Inflammatory macrophage treated with lipopolysaccharide for 1 hour (primary cell): ENCODE measurements at places on chromosomes 16 and 17.
A peak's percentile ranks its signal among the peaks of the same experiment; 100 is the strongest.

GRCh38 chr16:51919736-51920135 is 627.2 kb downstream of the TOX3 start:
- DNase-seq = no peak

- DNase-seq = no peak
Measured at GRCh38 chr17:31002047-31002446, 31.2 kb downstream of the RNF135 start.

DNA sequence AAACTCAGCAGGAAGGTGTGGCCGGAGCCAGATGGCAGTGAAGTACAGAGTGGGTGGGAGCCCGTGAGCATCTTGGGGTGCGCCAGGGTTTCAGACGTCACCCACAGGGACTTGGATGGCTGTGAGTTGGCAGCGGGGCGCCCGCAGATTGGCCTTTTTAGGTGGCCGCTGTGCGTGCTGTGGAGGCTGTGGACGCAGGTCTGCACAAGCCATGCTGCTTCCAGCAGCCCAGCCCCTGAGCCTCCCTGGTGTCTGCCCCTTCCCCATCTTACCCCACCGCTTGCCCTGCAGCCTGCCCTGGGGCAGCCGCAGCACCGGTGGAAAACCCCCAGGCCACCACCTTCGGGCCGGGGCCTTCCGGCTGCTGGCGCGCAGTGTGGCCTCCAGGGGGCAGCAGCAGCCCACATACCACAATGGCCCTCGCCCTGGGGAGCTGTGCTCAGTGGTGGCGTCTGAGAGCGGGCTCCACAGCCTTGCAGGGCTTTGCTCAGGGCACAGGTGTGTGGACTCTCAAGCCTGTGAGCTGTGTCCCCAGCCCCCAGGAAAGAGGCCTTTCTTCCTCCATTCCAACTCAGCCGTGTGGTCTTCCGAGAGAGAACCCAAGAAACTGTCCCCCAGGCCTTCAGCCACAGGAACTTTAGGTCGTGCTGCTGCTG is 11.8 kb downstream of the ENDOV start:
- DNase-seq = peak; percentile 40

DNA sequence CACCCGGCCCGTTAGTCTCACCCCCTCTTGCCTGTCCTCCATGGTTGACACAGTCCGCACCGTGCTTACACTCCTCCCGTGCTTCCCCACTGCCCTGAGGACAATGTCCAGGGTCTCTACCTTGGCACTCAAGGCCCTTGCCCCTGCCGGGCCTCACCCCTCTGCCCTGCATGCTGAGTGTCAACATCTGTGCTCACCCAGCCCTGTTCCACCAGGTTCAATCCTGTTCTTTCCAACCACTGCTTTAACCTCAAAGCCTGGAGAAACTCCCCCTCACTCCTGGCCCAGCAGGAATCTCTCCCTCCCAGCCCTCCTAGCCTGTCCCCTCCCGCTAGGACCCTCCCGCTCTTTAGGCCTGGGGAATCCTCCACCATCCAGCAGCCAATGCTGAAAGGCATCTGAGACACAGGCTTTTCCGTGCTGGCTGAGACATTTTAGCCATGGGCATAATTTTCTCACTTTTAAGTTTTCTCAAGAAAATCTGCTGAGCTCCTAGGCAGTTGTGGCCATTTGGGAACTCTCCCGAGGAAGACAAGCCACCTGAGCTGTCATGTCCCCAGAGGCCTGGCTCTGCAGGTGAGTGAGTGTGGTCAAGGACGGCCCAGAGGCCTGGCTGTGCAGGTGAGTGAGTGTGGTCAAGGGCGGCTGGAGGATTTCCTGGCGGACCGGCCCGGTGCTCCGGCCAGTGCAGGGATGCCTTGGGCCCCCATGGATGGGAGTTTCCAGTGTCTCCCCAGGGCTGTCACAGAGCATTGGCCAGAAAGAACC is 10.8 kb upstream of the P2RX1 start:
- DNase-seq = no peak

GRCh38 chr17:77746393-77746792 is 212.1 kb upstream of the TNRC6C start:
- no peak for DNase-seq
